ENCODE measurements at places on chromosomes 5 and 9. TPM values are rescaled to one million over a fixed set of nuclear protein-coding genes. Genes with fewer than 3 reads are reported as not detected.

NIPAL4 gene
- total RNA-seq: 3.1 TPM

ENHO gene
- total RNA-seq: not detected

GRCh38 chr5:175692996-175693710 lies 35.3 kb downstream of the HRH2 start:
- DNase-seq: no peak
- peaks cover 6% of the 10 kb centered on the region for H3K4me1 ChIP-seq
- H3K27me3 ChIP-seq: peaks cover 5% of the 10 kb centered on the region
- no peaks in the 10 kb centered on the region for H3K36me3 ChIP-seq

- H3K27me3 ChIP-seq: no peaks in the 10 kb centered on the region
- H3K36me3 ChIP-seq: no peaks in the 10 kb centered on the region
- H3K27ac ChIP-seq: peak overlapping the region; percentile 74
- peak; percentile 39 for DNase-seq
Measured at GRCh38 chr5:123518111-123518510, 6.1 kb downstream of the CSNK1G3 start.

GRCh38 chr9:81847181-81847915 lies 80.9 kb upstream of the SPATA31D4 start:
- H3K27ac ChIP-seq: no peak overlapping the region
- H3K4me3 ChIP-seq: no peak overlapping the region
- DNase-seq: no peak
- no peaks in the 10 kb centered on the region for H3K36me3 ChIP-seq
- no peaks in the 10 kb centered on the region for H3K4me1 ChIP-seq

GRCh38 chr9:97543561-97543960 lies 42.1 kb downstream of the TMOD1 start:
- no peak overlapping the region for H3K27ac ChIP-seq
- H3K4me1 ChIP-seq: no peaks in the 10 kb centered on the region
- H3K4me3 ChIP-seq: no peak overlapping the region
- peaks cover 4% of the 10 kb centered on the region for H3K27me3 ChIP-seq

DNA sequence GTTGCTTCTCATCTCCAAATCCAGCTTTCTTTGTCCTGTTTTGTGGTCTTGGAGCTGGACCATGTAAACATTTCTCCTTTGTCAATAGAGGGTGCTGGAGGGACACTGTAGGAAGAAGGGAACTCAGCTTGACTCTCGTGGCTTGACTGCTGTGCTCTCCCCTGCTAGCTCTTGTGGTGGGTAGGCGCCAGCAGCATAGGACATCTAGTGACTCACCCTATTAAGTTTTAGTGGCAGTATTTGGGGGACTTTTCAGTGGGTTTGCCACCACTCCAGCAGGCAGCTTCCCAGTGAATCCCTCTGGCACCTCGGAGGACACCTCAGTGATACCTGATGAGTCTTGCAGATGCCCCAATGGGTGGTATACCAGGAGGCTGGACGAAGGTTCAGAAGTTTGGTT lies 97.8 kb downstream of the TSSK1B start:
- no peaks in the 10 kb centered on the region for H3K27me3 ChIP-seq
- H3K4me3 ChIP-seq: no peak overlapping the region
- H3K4me1 ChIP-seq: no peaks in the 10 kb centered on the region
- H3K27ac ChIP-seq: no peak overlapping the region
- no peak for DNase-seq

DNA sequence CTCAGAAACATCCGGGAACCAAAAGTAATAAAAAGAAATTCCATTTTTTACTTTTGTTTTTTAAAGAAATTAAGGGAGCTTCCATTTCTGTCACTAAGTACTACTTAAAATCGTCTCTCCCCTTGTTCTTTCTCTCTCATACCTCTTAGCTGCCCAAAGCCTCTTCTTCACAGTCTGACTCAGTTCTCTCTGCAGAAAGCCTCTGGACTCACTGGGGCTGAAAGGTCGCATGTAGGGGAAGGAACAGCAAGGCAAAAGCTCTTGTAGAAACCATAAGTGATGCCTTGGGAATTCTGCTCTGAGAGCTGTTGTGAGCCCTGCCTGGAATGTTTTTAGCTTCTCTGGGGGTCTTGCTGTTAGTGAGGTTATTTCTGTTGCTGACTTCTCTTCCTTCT lies 100.8 kb upstream of the RANBP3L start:
- no peaks in the 10 kb centered on the region for H3K27me3 ChIP-seq
- H3K27ac ChIP-seq: no peak overlapping the region
- no peaks in the 10 kb centered on the region for H3K36me3 ChIP-seq
- H3K4me3 ChIP-seq: no peak overlapping the region
- no peak for DNase-seq
- H3K4me1 ChIP-seq: peaks cover 15% of the 10 kb centered on the region

SAXO1 gene
- total RNA-seq: not detected

DNA sequence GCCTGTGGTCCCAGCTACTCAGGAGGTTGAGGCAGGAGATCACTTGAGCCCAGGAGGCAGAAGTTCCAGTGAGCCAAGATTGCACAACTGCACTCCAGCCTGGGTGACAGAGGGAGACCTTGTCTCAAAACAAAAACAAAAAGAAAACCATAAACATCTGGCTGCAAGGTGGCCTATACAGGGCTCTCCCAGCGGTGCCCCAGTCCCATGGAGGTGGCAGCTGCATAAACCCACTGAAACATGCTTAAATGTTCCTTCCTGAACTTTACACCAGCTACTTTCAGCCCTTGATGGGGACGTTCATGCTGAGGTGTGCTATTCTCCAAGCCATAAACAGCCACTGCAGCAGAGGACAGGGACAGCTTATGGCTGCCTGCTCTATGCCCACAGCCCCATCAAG lies 35.6 kb downstream of the DROSHA start:
- DNase-seq: no peak
- peaks cover 85% of the 10 kb centered on the region for H3K36me3 ChIP-seq
- H3K27ac ChIP-seq: no peak overlapping the region

LHX3 gene
- total RNA-seq: 0.19 TPM

- H3K36me3 ChIP-seq: no peaks in the 10 kb centered on the region
- H3K27me3 ChIP-seq: no peaks in the 10 kb centered on the region
- H3K4me1 ChIP-seq: no peaks in the 10 kb centered on the region
Measured at GRCh38 chr5:179217956-179218942, 127.0 kb downstream of the ADAMTS2 start.

GRCh38 chr9:18040327-18040726 lies 433.6 kb upstream of the ADAMTSL1 start:
- H3K4me3 ChIP-seq: no peak overlapping the region
- no peak for DNase-seq
- H3K4me1 ChIP-seq: no peaks in the 10 kb centered on the region
- no peak overlapping the region for H3K27ac ChIP-seq
- no peaks in the 10 kb centered on the region for H3K27me3 ChIP-seq

DNAI1 gene
- total RNA-seq: not detected

GRCh38 chr9:96641514-96641913 lies 13.6 kb downstream of the PRXL2C start:
- no peak overlapping the region for H3K4me3 ChIP-seq
- H3K36me3 ChIP-seq: peaks cover 18% of the 10 kb centered on the region
- H3K4me1 ChIP-seq: peaks cover 3% of the 10 kb centered on the region
- no peak for DNase-seq
- no peak overlapping the region for H3K27ac ChIP-seq
- H3K27me3 ChIP-seq: no peaks in the 10 kb centered on the region

- no peak overlapping the region for H3K27ac ChIP-seq
- peaks cover 4% of the 10 kb centered on the region for H3K27me3 ChIP-seq
- H3K4me1 ChIP-seq: no peaks in the 10 kb centered on the region
- H3K36me3 ChIP-seq: no peaks in the 10 kb centered on the region
- no peak overlapping the region for H3K4me3 ChIP-seq
Measured at GRCh38 chr5:149265597-149265996, 6.1 kb upstream of the AFAP1L1 start.

DNA sequence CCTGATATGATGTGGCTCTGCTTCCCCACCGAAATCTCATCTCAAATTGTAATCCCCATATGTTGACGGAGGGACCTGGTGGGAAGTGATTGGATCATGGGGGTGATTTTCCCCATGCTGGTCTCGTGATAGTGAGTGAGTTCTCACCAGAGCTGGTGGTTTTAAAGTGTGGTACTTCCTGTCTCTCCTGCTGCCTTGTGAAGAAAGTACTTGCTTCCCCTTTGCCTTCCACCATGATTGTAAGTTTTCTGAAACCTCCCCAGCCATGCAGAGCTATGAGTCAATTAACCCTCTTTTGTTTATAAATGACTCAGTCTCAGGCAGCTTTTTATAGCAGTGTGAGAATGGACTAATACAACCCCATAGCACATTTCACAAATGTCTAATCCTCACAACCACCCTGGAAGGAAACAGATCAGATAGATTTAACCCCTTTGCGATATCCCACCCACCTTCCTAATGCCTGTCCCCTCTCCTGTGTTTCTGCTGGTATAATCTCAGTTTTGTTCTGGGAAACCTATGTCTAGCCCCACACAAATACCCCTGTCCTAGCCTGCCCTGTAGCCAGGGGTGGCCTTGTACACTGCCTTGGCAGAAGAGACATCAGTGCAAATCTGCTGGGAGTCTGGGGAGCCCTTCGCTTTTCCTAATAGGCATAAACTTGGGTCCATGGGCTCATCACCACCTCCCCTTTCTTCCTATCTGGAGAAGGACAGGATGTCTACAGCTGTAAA lies 157.0 kb upstream of the RAI14 start:
- H3K27me3 ChIP-seq: no peaks in the 10 kb centered on the region
- DNase-seq: peak; percentile 38
- H3K36me3 ChIP-seq: no peaks in the 10 kb centered on the region
- H3K4me1 ChIP-seq: peaks cover 4% of the 10 kb centered on the region
